ENCODE measurements at places on chromosomes 16 and 17.

GRCh38 chr17:29709866-29710519 lies 87.3 kb upstream of the CORO6 start:
- peak; percentile 33 for DNase-seq

DNA sequence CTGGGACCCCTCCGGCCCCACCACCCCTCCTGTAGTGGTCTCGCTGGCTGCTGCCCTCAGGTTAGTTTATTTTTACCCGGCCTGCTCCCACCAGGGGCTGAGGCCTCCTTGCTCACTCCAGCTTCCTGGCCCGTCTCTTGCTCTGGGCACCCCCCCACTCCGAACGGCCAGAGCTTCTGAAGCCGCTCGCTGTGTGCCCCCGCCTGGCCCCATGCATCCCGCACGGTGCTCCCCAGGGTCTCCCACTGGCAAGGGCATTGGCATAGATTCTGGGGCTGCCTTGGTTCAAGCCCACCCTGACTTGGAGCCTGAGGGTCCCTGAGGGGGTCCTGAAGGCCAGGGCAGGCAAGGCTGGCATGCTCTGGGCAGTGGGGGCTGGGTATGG lies 186.4 kb downstream of the SEC14L1 start:
- DNase-seq: no peak

- no peak for DNase-seq
Measured at GRCh38 chr17:47325176-47325575, 1.4 kb downstream of the EFCAB13 start.

DNA sequence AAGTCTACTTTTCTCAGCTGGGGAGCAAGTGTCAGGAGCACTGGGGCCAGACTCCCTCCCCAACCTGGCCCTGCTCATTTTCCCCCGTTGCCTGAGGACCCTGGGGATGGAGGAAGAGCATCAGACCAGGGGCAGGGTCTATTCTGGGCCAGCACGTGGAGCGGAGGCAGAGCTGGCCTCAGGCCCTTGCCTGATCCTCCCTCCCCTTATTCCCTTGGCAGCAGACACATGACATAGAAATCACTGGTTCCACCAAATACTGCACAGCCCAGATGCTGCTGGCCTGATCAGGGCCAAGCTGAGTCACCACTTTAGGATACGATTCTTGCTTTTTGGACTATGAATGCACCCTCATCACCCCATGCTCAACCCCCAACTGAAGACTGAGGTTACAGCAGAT lies 15.8 kb upstream of the AGRP start:
- no peak for DNase-seq

GRCh38 chr17:73126716-73127473 lies 34.4 kb upstream of the SLC39A11 start:
- DNase-seq: peak; percentile 47

GRCh38 chr17:47774331-47774730 lies 41.3 kb downstream of the TBX21 start:
- no peak for DNase-seq

- no peak for DNase-seq
Measured at GRCh38 chr17:20612635-20613034, 33.1 kb downstream of the CDRT15L2 start.

GRCh38 chr17:42924891-42925290 lies 24.3 kb downstream of the G6PC1 start:
- no peak for DNase-seq

- DNase-seq: no peak
Measured at GRCh38 chr17:45849536-45849990, 4.9 kb downstream of the SPPL2C start.

DNA sequence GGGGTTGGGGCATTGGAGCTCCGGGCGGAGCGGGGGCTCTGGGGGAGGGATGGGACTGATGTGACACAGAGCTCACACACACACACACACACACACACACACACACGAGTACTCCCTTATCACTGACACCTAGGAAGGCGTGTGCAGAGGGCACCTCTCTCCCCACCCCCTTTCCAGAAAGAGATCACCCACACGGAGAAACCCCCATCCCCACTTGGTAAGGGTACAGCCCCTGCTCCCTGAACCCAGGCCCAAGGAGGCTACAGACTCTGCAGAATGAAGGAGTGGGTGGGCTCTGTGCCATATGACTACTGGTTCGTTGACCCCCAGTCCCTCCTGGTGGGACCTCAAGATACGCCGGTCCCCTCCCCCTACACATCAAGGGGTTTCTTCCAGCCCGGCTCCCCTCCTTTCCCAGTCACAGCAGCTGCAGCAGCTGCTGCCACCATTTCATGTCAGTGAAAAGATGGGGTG lies 8.7 kb upstream of the ARHGAP23 start:
- DNase-seq: no peak

GRCh38 chr17:27241346-27241946 lies 52.5 kb upstream of the WSB1 start:
- peak; percentile 13 for DNase-seq

- no peak for DNase-seq
Measured at GRCh38 chr16:78619811-78620210, 520.4 kb downstream of the WWOX start.

DNA sequence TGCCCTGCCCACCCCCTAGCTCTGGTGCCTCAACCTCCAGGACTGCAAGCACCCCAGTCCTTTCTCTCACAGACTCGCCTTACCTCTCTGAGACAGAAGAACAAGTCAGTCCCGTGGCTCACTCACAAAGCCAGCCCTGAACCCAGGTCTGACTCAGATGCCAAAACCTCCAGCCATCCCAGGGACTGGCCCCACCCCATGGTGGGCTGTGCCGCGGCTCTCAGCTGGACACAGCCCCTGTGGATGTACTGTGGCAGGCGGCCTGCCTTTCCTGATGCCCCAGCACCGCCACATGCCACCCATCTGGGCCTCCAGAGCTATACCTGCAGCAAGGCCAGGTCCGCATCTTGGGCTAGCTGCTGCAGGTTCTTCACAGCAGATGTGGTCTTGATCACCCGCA lies 19.8 kb downstream of the MPG start:
- peak; percentile 75 for DNase-seq
